ENCODE measurements at places on chromosomes 3 and 15. TPM values are rescaled to one million over a fixed set of nuclear protein-coding genes. Genes with fewer than 3 reads are reported as not detected.

DNA sequence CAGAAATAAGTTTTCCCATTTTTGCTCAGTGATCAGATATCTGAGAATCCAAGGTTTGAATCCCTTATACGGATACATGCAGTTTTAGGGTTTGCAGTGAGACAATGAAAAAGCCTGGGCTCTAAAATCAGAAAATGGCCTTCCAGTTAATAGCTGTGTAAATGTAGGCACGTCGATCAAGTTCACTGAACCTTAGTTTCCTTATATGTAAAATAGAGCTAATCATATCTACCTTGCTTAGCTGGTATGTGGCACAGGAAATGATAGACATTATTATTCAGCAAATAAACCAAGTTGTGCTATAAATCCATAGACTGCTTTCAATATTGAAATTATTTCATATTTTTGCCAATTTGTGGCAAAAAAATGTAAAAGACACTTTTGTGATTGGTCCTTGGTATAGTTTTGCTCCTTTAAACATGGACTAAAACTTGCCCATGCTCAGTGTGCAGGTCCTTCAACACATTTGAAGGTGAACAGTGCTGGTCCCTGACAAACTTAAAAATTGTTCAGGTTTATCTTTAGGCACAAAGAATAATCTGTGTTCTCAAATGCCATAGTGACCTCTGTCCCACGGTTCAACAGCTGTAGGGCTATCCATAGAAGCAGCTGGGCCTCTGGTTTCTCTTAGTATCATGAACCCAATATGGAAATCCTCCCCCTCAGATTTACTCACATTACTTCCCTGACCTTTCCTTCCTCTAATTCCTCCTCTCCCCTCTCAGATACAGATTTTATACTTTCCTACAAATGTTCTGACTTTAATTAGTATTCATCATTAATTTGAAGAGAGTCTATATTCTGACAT lies 51.0 kb downstream of the CCDC54 start:
- DNase-seq, result no peak

LRTM1 gene
- total RNA-seq, result not detected

MYH15 gene
- total RNA-seq, result 0.30 TPM

ZPLD1 gene
- total RNA-seq, result not detected

- DNase-seq, result no peak
Observed at GRCh38 chr3:185789134-185789533, 35.7 kb downstream of the IGF2BP2 start.

Data from HFFc6 (cell line).